Sciatic nerve (tissue), 2 donors: ENCODE measurements at places on chromosomes 7 and 10.
A peak's percentile ranks its signal among the peaks of the same experiment; 100 is the strongest.

- DNase-seq = no peak
Observed at GRCh38 chr10:47146572-47146971, 153.4 kb upstream of the GDF10 start.

DNA sequence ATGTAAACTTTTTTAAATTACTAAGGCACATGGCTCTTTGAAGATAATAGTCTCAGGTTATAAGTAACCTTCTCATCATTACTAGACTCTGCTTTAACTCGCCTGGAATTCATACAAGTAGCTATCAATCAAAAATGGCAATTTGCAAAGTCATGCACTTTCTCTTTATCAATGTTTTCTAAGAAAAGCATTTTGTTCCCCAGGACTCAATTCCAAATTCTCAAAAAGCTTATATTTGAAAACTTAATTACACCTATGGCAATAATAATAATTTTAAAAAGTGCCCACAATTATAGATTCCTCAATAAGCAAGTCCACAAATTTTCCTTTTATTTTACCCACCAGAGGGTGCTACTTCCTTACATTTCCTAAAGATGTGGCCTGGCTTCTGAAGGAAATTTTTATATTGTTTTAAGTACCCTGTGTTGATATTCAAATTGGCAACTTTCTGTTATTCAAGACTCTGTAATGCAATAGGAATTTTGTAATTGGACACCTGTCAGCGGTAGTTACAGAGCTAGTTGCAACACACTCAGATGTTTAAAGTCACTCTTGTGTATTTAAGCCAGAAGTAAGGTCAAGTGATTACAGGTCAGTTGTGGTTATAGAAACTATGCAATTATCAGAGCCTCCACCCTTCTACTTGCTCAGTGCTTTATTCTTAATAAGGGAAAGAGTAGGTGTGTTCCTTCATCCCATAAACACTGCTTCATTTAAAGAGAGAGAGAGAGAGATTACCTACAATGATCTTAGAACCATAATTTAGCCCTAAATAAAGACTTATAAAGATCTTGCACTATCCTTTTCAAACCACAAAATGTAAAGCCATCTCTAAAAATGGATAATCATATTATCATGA is 47.1 kb upstream of the HYAL4 start:
- DNase-seq = no peak

- DNase-seq = no peak
Observed at GRCh38 chr10:22022257-22023032, 18.9 kb upstream of the DNAJC1 start.

DNA sequence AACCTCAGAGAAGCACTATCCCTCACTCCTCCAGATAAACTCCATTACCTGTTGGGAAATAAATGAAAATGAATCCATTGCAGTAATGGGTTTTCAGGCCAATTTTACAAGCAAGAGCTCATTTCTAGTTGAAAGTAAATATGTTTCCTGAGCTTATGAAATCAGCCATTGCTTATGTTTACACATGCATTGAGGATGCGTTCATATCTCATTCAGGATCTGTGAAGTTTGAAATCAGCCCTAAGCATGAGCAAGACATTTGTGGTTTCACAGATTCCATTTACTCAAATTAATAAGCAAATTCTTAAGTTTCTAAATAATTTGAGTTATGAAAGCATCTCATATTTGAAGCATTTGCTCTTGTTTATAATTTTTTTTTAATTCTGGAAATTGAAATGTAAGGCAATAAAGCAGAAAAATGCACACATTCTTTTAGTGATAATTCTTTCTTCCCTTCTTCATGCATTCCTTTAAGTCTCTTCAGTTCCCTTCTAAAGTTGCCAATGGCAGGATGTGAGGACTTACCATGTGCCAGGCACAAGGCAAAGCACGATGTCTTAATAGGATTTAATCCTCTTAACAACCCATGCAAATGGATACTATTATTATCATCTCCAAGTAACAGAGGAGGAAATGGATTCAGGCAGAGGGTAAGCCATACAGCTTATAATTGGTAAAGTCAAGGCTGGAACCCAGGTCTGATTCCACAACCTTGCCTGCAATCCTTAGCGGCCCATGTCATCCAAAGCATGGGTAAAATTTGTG is 35.0 kb upstream of the CTTNBP2 start:
- no peak for DNase-seq

- DNase-seq = no peak
Observed at GRCh38 chr7:102453319-102453718, 11.3 kb downstream of the ALKBH4 start.

DNA sequence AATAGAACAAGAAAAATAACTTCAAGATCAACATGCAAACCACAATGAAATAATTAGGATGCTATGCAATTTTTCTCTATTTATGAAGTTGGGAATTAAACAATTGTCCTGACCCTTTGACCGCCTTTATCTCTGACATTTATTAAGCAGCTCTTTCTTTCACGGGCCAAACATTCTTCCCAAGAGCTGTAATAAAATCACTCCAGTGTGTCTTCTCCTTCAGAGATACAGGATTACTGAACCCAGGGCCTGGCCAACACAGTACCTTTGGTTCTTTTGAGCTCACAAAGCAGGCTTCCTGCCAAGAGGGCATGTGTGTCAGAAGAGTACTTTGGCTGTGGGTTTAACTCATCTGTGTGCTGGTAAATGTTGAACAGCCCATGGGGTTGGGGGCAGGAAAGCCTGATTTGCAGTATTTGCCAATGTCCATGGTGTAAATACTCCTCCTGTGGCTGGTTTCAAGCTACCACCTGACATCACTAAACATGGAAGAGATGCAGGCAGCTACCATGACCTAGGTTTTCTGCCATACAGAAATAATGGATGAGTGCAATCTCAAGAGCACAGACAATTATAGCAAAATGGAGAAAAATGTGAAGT is 121.7 kb downstream of the FANK1 start:
- DNase-seq = no peak

DNA sequence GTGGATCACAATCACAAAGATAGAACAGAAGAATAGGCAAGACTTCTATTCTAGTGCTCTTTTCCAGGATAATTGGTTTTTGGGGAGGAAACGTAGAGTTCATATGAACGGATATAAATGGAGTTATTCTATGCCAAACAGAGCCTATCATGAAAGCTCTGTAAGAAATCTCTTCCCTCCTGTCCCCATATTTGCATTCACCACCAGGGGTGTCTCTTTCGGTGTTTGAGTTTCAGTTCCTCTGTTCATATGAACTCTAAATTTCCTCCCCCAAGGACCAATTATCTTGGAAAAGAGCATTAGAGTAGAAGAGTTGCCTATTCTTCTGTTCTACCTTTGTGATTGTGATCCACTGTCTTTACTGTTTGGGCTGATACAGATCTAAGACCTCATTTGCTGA is 48.3 kb upstream of the CDC14C start:
- DNase-seq = no peak

GRCh38 chr7:123719197-123719721 is 29.5 kb downstream of the WASL start:
- no peak for DNase-seq

DNA sequence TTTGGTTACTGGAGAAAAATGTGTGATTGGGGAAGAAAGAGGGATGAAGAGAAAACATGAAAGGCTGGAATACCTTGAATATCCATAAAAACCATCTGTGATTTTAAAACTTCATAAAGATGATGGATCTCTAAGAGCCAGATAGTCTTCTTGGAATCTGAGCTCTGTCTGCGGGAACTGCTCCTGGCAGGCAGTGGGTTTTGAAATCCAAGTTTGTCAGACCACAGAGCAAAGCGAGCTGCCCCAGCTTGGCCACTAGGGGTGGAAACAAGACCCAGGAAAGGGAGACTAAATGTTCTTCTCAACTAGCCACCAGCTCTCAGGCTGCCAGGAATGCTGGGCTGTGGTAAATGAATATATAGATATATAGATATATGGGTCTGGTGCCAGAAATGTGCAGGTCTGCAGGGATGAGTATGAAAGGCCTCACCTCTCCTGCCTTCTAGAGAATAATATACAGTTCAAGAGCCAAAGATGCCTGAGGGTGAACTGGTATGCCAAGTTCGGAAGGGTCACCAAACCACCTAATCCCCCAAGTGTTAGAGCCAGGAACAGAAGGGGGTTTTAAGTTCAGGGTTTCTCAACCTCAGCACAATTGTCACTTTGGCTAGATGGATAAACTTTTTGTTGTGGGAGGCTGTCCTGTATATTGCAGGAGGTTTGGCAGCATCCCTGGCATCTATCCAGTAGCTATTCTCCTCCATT is 208.8 kb downstream of the KCNMA1 start:
- DNase-seq = no peak

DNA sequence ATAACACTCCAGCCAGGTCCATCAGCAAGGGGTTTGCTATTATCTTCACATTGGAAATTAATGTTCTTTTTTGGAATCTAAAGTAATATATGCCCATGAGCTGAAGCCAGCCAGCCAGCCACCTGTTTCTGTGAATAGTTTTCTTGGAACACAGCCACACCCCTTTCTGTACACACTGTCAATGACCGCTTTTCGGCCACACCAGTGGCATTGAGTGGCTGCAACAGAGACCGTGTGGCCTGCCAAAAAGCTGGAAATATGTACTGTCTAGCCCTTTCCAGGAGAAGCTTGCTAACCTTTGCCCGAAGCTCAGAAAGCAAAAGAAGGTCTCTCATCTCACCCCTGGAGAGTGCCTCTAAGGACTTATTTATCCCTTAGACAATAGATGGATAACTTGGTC is 98.5 kb upstream of the NPS start:
- no peak for DNase-seq

- no peak for DNase-seq
Observed at GRCh38 chr10:89062861-89063260, 72.3 kb downstream of the FAS start.

- DNase-seq = no peak
Observed at GRCh38 chr10:60384708-60385398, 4.8 kb downstream of the ANK3 start.

- peak; percentile 72 for DNase-seq
Observed at GRCh38 chr10:125149036-125149679, 11.2 kb downstream of the CTBP2 start.

GRCh38 chr10:44981172-44982113 is 2.8 kb upstream of the DEPP1 start:
- peak; percentile 62 for DNase-seq

DNA sequence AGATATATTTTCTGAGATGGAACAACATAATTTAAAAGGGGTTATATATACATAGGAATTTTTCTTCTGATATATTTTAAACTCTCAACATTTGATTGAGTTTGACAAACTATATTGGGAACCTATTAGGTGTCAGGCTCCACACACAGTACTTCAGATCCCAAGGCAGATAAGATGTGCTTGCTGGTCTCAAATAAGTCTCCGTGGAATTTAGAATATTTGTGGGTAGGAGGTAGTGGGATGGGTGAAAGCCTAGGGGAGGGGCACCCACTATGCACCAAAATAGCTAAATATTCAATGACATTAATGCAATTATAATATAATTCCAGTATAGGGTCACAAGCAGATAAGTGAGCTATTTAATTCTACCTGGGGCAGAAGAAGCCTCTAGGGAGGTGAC is 81.5 kb downstream of the ARL4A start:
- DNase-seq = no peak

DNA sequence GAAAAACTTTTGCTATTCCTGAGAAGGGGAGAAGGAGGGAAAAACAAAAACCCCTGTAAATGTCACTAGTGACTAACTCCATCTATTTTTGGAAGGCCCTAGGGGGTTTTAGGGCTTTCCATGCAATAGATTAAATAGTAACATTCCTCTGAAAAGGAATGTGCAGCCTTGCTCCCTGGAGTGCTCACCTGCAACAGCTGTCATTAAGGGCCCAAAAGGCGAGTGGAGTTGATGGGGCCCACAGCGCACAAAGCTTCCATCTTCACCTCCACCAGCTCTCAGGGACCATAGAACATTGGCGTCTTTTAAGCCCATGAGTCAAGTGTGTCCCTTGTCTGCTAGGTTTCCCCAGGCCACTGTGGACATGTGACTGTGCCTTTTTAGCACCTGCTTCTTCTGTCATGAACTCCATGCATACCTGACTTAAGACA is 58.0 kb upstream of the IL6 start:
- no peak for DNase-seq

DNA sequence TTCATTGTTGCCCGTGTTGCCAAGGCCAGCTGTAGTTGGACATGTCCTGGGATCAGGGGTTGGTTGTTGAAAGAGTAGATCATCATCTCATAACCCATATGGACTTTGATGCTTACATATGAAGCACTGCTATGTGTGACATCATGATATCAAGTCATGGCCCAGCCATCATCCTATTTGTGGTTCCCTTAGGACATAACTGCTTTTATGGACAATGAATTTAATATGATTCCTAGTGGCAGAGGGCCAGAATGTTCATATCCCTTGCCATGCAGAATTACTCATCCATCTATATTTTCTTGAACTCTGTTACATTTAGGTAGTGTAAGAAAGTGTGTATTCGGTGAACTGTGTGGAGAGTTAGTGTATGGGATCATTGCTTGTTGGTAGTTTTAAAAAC is 343.9 kb upstream of the LRGUK start:
- DNase-seq = no peak

GRCh38 chr7:42471573-42472174 is 234.7 kb upstream of the GLI3 start:
- DNase-seq = no peak

DNA sequence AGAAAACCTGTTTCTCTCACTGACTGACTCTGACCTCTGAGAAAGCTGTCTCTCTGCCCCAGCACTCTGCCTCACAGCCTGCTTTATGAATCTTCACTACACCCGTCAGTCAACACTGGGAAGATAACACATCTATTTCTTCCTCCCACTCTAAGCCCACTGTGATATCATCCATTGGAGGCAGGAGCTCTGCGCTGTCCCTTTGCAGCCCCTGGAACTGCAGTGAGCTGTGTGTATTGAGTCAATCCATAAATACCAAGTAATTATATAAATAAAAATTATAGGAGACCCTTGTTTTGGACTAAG is 17.2 kb upstream of the FXYD4 start:
- DNase-seq = no peak
